ENCODE measurements at places on chromosomes 5 and 9.

DNA sequence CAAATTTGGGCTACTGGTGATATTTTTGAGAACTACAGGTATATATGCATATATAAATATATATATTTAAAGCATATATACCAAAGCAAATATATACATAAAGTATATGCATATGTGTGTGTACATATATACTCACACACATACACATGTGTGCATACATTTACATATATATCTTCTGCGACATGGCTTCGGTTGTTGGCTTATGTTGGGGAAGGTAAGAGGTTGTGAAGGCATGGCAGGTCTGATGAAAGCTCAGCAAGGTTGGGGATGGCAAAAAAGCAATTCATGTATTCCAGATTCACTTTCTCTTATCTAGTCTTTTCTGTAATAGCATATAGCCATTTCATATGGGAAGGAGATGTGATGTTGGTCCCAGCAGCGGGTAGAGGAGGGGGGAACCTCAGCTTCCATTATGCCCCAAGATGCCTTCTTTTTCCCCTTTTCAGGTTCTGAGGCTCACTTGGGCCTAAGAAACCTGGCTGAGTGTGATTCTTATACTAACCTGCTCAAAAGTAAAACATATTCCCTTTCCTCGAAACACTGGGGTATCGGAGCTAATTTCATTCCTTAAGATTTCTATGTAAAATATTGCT, 201.7 kb downstream of the MEF2C start:
- no peak for DNase-seq

DNA sequence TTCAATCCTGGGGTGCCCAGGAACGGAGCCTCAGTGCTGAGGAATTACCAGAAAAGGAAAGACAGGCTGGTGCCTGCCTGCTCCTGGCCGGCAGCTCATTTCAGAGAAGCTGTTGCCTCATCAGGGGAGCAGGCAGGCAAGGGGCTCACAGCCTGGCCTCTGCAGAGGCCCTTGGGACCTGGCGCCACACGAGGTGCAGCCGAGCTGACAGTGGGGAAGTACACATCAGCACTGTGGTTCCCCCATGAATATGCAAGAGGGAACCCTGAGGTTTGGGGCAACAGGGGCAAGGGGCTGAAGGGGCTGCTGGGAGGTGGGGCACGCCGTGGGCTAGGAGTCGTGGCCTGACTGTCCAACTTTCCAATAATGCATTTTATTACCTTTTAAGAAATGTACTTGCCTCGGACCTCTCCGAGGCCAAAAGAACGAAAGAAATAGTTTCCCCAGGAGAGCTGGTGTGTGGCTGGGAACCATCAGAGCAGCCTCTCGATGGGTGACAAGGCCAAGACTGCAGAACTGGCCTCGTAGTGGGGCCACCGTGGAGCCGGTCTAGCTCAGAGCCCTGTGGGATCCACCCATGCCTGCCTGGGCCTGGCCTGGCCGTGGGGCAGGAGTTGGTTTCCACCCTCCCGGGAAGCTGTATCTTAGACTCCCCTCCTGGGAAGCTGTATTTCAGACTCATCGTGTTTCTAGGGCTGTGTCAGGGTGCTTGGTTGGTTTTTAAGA, 198.6 kb downstream of the PAX5 start:
- no peak for DNase-seq

DNA sequence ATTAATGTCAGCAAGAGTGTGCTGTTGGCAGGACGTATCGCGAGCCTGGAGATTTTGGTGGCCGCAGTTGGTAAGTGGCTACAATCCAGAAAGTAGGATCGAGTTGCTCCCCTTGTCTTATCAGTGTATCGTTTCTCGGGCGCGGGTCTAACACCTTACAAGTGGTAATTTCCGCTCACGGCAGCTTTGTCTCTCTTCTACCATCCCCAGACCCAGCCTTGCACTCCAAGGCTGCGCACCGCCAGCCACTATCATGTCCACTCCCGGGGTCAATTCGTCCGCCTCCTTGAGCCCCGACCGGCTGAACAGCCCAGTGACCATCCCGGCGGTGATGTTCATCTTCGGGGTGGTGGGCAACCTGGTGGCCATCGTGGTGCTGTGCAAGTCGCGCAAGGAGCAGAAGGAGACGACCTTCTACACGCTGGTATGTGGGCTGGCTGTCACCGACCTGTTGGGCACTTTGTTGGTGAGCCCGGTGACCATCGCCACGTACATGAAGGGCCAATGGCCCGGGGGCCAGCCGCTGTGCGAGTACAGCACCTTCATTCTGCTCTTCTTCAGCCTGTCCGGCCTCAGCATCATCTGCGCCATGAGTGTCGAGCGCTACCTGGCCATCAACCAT, 1.1 kb downstream of the PTGER4 start:
- no peak for DNase-seq

DNA sequence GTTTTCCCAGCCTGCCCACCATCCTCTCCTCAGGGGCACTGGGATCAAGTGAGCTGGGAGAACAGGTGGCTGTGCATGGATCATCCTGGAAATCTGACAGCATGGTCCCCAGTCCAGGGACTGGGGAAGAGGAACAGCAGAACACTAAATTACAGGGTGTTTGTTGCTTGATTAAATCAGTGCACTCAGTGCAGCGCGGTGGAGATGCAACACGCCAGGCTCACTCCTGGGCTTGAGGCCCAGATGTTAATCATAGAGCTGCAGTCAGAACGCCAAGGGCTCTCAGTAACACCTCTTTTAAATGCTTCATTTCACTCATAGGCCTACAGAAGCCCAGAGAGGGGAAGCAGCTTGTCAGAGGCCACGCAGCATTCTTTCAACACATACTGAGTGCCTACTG, 14.2 kb upstream of the LARP1 start:
- no peak for DNase-seq

GRCh38 chr5:139410993-139411828, 7.3 kb upstream of the SPATA24 start:
- DNase-seq = no peak

DNA sequence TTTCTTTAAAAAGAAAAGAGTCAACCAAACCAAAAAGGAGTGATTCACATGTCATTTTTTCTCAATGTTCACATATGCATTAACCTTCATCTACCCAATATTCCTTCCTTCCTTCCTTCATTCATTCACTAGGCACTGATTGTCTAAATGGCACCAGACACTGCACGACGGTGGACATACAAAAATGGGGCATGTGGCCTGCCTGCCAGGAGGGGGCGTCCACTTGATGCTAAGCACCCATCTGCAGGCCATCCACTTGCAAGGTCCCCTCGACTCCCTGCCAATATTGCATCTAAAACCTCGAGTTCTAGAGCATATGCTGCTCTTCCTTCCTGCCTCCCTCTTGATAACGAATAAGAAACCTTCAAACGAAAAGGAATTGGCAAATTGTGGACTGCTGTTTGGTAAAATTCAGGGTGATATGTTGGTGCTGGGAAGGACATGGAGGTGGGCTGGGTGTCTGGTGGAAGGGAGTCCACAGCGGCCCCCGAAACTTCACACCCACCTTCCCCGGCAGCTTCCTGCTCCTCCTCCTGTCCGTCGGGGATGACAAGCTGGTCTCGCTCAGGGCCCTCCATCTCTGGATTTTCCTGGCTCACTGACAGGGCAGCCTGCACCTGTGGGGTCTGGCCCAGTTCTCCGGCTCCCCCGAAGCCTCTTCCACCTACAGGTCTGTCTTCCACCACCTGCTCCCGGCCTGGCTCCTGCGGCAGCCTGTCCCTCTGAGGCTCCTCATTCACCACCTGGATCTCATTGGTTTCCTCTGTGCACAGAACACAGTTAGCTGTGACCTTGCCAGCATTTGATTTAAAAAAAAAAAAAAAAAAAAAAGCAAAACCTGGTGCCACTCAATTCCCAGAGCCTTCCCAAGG, 64.3 kb downstream of the GOLM1 start:
- DNase-seq = peak; percentile 32

- no peak for DNase-seq
Observed at GRCh38 chr5:31768784-31769183, 129.9 kb downstream of the PDZD2 start.

GRCh38 chr9:9560382-9561035, 1052.3 kb downstream of the PTPRD start:
- no peak for DNase-seq

- no peak for DNase-seq
Observed at GRCh38 chr5:197892-198489, 6.7 kb downstream of the LRRC14B start.

DNA sequence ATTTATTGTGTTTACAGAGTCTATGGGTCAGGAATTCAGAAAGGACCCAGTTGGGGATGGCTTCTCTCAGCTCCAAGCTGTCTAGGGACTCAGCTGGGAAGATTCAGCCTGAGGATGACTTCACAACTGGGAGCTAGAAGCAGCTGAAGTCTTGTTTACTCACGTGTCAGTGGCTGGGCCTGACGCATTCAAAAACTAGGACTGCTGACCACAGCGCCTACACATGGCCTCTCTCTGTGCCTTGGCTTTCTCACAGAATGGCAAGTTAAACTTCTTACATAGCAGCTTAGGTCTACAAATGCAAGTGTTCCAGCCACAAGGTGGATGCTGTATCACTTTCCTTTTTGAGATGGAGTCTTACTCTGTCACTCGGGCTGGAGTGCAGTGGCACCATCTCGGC, 16.3 kb upstream of the PPP2CA start:
- no peak for DNase-seq

GRCh38 chr5:80255431-80255810, 427 bp downstream of the SERINC5 start:
- DNase-seq = no peak

DNA sequence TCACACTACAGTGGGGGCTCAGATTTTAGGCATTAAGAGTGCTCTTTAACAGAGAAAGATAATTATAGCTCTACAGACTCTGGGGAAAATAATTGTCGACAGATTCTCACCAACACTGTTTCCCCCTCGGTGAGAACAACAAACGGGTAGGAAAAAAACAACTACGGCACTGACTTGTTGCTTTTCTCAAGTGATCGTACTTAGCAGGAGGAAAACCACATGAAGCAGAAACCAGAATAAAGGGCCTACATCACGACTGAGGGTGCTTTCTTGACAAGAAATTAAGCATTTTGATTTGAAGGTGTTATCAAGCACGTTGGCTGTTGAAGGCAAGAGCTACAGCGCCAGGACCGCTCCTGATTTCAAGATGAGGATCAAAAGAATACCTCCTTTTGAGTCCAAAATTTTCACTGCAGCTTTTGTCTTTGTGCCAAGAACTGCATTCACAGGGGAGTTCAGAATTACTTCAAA, 27.2 kb upstream of the CER1 start:
- no peak for DNase-seq

DNA sequence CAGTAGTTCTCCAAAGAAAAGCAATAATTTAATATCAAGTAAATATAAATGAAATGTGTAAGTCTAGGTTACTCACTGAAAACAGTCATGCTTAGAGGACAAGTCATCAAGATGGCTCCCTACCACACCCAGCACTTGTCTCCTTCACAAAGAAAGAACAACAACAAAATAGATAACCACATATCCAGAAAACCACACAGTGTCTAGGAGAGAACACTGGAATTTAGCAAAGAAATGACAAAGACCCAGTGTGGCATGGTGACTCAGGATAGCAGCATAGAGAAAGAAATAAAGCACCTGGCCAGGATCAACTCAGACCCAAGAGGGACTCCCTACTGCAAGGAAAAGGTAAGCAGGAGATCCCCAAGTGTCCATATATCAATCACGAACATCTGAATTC, 356.2 kb downstream of the TMEM161B start:
- no peak for DNase-seq

- DNase-seq = no peak
Observed at GRCh38 chr5:6818594-6819511, 105.6 kb downstream of the TENT4A start.

- no peak for DNase-seq
Observed at GRCh38 chr9:112032009-112032408, 135.4 kb downstream of the UGCG start.

DNA sequence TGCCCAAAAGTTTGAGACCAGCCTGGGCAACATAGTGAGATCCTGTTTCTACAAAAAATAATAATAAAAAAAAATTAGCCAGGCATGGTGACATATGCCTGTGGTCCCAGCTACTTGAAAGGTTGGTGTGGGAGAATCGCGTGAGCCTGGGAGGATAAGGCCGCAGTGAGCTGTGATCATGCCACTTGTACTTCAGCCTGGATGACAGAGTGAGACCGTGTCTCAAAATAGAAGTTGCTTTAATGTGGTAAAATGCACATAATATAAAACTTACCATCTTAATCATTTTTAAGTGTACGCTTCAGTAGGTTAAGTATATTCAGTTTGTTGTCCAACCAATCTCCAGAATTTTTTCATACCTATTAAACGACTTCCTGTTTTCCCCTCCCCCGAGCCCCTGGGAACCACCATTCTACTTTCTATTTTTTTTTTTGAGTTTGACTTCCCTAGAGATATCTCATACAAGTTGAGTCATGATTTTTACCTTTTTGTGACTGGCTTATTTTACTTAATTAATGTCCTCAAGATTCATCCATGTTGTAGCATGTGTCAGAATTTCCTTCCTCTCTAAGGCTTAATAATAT, 120.1 kb upstream of the POC5 start:
- DNase-seq = no peak

DNA sequence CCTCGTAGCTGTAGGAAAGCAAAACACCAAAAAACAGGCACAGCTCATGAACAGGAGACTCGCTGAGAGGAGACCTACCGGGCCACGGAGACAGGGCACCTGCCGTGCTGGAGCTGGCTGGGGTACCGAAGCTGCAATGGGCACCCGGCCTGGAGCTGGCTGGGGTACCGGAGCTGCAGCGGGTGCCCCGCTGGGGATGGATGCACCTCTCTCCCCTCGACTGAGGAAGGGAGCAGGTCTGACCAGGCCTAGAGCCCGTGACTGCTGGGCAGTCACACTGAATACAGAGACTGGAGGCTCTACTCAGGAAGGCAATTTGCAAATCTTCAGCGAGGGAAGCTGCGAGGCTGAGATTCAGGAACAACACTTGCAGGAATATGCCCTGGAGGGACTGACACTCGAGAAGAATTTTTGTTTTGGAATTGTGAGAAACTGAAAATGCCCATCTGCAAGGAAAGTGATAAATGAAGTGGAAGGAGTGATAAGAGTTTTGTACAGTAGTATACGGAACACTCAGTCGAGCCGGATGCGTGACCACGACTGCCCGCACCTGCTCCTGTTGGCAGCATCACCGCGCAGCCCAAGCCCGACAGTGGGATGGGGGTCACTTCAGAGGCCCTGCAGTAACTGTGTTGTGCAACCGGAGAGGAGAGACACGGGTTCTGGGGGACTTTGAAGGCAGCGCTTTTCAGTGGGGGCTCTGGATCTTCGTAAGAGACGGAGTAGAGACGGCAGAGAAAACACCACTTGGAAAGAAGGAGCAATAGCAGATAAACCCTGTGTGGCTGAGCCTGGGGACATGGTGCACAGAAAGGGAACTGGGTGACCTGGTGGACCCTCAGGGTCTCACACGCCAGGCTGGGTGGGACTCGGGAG, 27.9 kb upstream of the LPCAT1 start:
- no peak for DNase-seq
